ENCODE measurements at places on chromosomes 1 and 21.

DNA sequence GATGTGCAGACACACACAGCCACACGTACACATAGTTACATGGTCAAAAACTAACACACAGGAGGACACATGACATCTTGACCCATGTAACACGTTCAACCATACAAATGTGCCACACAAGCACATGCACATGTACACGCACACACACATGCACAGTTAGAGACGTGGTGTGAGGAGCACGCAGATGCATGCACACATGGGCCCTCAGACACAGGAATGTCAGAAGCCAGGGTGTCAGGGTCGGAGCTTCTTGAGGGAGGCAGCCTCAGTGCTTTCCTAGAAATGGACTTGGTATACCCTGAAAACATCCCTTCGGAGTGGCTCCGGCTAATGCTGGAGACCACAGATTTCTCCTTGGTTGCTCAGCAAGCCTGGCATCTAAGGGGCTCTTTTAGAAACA is 114.3 kb downstream of the DMRTB1 start:
- DNase-seq = no peak

GRCh38 chr1:51753969-51754368 is 124.6 kb downstream of the NRDC start:
- DNase-seq = no peak

DNA sequence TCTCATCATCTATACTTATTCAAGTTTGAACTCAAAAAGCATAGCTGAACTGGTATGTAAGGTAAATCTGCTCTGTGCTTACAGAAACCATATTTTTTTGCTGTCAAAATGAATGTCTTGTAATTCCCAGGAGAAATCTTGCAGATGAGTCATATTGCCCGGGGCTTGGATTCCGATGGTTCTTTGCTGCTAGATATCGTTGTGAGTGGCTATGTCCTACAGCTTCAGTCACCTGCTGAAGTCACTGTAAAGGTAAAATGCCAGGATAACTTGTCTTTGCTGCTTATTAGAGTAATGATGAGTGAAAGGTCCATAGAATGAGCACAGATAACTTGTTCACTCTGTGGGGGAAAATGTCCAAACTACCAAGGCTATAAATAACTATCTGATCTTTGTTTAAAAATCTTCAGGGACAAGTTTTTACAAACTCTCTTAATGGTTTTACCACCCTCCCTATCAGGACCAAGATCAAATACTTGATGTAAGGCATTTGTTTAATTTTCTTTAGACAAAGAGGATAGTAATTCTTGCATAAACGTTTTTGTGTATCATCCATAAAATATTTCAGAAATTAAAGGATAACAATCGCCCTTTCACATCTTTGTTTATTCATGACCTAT is 222.3 kb downstream of the TPR start:
- no peak for DNase-seq

DNA sequence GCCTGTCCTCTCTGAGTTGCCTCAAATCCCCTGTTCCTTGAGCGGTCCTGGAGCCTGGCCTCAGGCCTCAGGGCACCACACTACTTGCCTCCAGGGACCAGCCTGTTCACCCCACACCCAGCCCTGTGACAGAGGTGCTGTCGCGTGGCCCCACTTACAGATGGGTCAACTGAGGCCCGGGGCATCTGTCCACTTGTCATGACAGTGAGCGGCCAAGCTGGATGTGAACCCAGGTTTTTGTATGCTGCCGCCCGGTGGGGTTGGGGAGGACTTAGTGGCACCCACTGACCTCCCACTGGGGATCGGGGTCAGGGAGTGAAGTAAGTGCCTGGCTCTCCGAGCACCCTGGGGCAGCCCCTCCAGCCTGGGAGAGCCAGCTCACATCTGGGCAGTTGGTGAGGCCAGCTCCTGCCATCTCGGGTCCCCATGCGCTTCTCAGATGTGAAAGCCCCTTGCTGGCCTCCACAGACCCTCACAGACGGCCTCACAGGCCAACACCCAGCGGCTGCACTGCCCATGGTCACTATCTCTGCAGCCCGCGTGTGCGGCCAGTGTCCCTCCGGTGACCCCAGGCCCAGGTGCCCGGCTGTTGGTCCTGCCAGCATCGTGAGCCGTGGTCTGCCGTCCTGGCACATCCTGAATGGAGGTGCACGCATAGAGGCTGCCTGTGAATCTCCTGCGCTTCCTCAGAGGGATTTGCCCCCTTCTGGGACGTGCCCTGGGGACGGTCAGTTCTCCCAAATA is 9.3 kb upstream of the FAAP20 start:
- DNase-seq = no peak

- no peak for DNase-seq
Observed at GRCh38 chr1:210857705-210858104, 276.2 kb downstream of the KCNH1 start.

GRCh38 chr21:29166323-29166722 is 35.9 kb downstream of the MAP3K7CL start:
- DNase-seq = no peak

- DNase-seq = no peak
Observed at GRCh38 chr1:201396861-201397464, 2.2 kb downstream of the LAD1 start.

- DNase-seq = no peak
Observed at GRCh38 chr1:144551107-144551542, 41.6 kb upstream of the PPIAL4F start.
